ENCODE measurements at places on chromosomes 4 and X. TPM values are rescaled to one million over a fixed set of nuclear protein-coding genes. Genes with fewer than 3 reads are reported as not detected.

DNA sequence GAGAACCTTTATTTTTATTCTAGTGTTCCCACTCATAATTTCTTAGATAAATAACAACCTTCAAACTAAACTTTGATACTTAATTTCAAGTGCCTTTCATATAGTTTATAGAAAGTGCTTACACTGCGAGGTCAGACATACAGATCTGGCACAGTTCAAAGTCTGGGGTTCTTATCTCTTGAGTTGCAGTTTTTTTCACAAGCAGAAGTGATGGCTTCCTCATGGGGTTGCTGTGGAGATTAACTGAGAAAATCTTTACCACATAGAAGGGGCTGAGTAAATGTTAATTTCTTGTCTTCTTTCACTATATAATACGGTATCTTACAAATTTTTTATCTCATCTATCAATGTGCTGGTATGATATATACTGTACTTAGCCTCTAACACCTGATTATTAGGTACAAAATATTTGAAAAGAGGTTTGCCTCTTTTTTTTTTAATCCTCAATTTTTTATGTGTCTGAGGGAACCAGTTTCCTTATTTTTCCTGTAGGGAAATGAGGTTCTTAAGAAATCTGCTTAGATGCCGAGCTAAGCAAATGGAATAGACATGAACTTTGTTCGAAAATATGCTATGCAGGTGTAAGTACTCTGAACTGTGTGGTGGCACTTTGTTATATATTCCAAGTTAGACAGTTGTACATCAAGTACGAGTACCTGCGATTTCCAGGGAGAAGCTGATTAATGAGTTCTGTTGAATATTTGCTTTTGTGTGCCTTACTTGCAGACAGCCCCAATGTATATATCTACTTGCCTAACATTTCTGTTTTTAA is 3.3 kb downstream of the ING2 start:
- no peak overlapping the region for H3K4me3 ChIP-seq
- H3K27ac ChIP-seq = no peak overlapping the region
- H3K36me3 ChIP-seq = peaks cover 12% of the 10 kb centered on the region

DNA sequence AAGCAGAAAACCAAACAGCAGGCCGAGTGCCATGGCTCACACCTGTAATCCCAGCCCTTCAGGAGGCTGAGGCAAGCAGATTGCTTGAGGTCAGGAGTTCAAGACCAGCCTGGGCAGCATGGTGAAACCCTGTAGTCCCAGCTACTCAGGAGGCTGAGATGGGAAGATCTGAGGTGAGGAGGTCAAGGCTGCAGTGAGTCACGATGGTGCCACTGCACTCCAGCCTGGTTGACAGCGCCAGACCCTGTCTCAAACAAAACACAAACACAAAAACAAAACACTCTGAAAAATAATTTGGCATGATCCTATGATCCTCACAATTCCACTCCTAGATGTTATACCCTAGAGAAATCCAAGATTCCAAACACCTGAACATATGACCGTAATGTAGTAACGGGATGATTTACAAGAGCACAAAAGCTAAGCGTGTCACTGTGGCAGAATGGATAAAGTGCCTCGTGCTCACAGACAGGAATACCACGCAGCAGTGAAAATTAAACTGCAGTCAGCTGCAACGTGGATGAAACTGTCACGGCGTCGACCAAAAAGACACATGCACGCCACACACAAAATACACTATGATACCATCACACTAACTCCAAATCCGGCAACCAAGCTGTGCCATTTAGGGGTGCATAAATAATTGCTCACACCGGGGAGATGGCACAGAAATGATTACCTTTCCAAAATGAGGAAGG is 1.7 kb downstream of the NELFA start:
- H3K4me1 ChIP-seq = peaks cover 24% of the 10 kb centered on the region
- H3K4me3 ChIP-seq = peak overlapping the region; percentile 82
- no peaks in the 10 kb centered on the region for H3K27me3 ChIP-seq

DNA sequence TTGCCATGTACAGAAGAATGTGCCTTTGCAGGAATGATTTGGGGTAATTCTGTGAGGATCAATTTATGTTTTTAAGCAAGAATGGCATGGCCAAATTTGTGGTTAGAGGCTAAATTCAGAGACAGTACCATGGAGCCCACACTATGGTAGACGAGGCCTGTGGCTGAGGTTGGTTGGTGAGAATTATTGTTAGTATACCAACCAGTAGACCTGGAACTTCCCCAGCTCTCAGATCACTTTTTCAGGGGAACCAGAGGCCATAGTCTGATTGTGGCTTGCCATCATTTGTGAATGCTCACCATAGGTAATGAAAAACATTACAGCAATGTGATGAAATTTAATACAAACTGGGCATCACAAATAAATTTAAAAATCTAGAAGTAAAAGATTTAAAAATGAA is 56.3 kb downstream of the SHISA3 start:
- H3K27me3 ChIP-seq = no peaks in the 10 kb centered on the region
- no peak overlapping the region for H3K4me3 ChIP-seq
- H3K27ac ChIP-seq = no peak overlapping the region
- no peaks in the 10 kb centered on the region for H3K36me3 ChIP-seq
- H3K4me1 ChIP-seq = peaks cover under 1% of the 10 kb centered on the region

DNA sequence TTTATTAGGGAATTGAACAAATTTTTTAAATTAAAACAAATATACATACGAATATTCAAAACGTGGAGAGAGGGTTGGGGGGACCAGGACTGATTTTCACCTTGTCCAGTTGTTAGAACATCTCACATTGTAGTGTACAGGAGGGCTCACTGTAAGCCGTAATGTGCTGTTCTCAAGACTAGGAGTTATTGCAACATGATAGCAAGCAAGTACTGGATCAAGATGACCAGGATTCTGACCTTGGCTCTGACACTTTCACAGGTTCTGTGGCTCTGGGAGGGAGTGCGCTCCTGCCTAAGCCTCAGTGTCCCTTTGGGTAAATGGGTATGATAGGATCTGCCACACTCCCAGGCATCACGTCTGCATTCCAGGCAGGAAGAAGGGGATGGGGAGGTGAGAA is 59.0 kb downstream of the SORCS2 start:
- DNase-seq = no peak
- H3K27ac ChIP-seq = no peak overlapping the region
- H3K4me3 ChIP-seq = no peak overlapping the region
- peaks cover 24% of the 10 kb centered on the region for H3K4me1 ChIP-seq

DNA sequence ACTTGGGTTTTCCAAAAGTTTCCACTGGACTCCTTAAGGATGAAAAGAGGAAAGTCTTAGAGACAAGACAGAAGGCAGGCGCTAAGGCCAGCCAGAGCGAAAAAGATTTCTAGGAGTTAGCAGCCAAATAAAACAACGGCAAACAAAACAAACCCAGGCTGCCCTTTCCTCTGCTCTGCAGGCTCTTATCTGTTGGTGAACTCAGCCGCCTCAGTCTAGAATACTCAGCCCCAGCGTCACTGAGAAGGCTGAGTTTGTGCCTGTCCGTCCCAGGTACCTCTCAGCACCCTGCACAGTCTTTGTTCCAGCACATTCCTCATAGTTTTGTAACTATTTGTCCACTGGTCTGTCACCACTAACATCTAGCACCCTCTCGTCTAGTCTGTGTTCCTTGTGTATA is 75.6 kb upstream of the FAM9C start:
- H3K4me1 ChIP-seq = peaks cover 54% of the 10 kb centered on the region
- DNase-seq = no peak

GRCh38 chr4:158845311-158846041 is 76.7 kb downstream of the FNIP2 start:
- no peak for DNase-seq
- no peaks in the 10 kb centered on the region for H3K4me1 ChIP-seq
- no peak overlapping the region for H3K4me3 ChIP-seq
- no peaks in the 10 kb centered on the region for H3K27me3 ChIP-seq
- no peak overlapping the region for H3K27ac ChIP-seq

DNA sequence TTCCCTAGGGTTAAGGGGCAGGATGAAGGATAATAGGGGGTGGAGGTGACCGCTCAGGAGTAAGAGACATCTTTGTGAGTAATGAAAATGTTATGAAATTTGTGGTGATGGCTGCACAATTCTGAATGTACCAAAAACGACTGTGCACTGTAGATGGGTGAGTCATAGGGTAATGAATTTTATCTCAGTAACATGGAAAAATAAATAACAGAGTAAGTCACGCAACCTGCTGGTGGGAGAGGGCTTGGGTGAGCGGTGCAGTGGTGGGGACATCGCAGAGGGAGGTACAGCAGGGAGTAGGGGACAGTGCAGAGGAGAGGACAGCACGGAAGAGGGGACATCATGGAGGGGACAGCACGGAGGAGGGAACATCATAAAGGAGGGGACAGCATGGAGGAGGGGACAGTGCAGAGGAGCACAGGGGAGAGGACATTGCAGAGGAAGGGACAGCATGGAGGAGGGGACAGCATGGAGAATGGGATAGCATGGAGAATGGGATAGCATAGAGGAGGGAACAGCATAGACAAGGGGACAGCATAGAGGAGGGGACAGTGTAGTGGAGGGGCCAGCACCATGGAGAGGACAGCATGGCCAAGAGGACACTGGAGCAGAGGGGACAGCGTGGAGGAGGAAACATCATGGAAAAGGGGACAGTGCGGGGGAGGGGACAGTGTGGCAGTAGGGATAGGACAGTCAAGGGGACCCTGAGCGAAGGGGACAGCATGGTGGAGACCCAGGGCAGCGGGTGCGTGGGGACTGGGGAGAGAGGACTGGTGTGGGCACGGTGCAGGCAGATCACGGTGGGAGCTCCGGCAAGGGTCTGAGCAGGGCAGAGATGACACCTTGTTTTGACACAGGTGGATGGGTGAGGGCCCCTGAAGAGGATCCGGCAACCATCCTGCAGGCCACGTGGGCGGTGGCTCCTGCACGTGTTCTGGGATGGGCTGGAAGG is 68.5 kb upstream of the MXD4 start:
- no peaks in the 10 kb centered on the region for H3K27me3 ChIP-seq
- peak overlapping the region; percentile 88 for H3K27ac ChIP-seq
- peaks cover 17% of the 10 kb centered on the region for H3K4me1 ChIP-seq
- H3K36me3 ChIP-seq = peaks cover 7% of the 10 kb centered on the region

- H3K4me3 ChIP-seq = no peak overlapping the region
- no peaks in the 10 kb centered on the region for H3K27me3 ChIP-seq
- no peak for DNase-seq
- H3K36me3 ChIP-seq = no peaks in the 10 kb centered on the region
Observed at GRCh38 chrX:42530027-42530426, 247.9 kb downstream of the PPP1R2C start.

DNA sequence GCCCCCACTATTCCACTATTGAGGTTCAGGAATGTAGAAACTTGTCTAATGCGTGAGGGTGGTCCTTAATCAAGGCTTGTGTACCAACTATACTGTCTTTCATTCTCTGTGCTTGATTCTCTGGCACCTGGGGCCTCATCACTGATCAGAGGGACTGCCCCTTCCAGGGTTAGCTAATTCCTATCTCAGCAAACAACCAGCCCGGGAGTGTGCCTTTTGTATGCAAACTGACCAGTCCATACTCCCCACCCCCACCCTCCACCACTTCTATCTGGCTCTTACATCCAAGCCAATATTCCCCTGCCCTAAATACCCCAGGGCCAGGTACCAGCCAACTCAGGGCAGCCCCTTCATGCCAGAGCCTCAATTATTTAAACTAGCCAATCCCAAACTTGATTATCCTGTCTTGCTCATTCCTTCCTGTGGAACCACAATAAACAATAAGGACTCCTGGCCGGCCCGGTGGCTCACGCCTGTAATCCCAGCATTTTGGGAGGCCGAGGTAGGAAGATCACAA is 59.3 kb downstream of the FTHL17 start:
- H3K36me3 ChIP-seq = no peaks in the 10 kb centered on the region
- no peak overlapping the region for H3K4me3 ChIP-seq
- H3K4me1 ChIP-seq = no peaks in the 10 kb centered on the region
- peaks cover 2% of the 10 kb centered on the region for H3K27me3 ChIP-seq

DNA sequence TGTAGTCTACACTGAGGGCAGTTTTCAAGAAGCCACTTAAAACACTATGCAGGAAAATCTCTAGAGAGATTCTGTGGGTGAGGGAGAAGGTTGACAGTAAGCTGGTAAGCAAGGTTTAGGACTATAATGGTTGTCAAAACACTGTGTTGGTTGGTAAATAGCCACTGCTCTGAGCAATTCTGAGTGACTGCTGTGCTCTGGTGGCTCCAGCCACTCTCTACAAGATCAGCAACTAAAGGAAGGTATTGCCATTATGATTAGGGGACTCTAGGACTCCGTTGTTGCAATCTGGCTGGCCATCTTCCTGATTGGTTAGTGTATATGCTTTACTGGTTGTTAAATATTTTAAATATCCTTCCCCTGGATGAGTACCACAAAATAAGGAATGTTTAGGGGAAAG is 5.5 kb upstream of the FAM47E start:
- H3K27me3 ChIP-seq = peaks cover 53% of the 10 kb centered on the region
- no peaks in the 10 kb centered on the region for H3K36me3 ChIP-seq
- DNase-seq = no peak
- H3K4me1 ChIP-seq = peaks cover 2% of the 10 kb centered on the region

DNA sequence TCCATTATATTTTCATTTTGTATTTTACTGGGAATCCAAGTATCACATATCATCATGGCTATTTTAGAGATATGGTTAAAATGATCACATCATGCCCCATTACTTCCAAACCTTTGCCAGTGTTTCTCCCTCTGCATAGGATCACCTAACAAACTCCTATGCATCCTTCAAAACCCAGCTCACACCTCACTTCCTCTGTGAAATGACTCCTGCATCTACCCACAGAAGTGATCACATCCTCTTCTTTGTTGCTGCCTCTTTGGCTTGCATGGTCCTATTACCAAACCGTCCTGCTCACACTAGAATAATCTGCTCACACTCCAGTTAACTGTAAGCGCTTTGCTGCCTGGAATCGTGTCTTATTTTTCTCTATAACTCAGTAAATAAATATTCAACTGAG is 74.7 kb upstream of the C4orf50 start:
- no peaks in the 10 kb centered on the region for H3K4me1 ChIP-seq

DNA sequence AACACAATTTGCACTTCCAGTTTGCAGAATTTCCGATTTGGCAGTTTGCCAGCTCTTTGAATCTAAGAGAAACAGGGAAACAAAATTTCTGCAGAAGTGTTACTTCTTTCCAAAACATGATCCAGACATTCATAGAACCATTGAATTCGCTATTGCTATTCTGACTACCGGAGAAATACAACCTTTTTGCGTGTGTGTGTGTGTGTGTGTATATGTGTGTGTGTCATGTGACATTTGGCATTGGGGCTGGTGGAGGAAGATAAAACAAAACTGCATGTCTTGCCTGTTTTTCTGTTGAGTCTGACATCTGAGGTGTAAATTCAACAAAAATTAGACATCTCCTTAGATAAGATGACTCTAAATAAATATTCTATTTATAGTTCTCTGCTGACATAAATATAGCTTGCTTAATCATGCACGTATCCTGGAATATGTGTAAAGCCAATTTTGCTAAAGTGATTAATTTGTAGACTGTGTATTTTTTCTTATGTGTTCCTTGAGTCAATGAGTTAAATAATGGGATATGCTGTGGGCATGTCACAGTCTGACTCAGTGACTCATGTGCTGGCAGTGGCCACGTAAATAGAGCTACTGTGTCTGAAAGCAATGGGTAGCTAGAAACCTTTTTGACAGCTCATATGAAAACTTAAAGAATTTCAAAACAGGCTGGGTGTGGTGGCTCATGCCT is 98.9 kb downstream of the HPGD start:
- no peaks in the 10 kb centered on the region for H3K36me3 ChIP-seq
- peaks cover 19% of the 10 kb centered on the region for H3K4me1 ChIP-seq
- H3K27ac ChIP-seq = no peak overlapping the region
- no peak for DNase-seq
- no peak overlapping the region for H3K4me3 ChIP-seq

Gene CFAP99
- total RNA-seq = not detected

Gene STAP1
- total RNA-seq = not detected

Gene CXCL1
- 1.0 TPM for total RNA-seq

Gene ZNF732
- 1.1 TPM for total RNA-seq

Gene GAGE12E
- not detected for total RNA-seq

Gene RPS6KA3
- total RNA-seq = 18.8 TPM

Gene ZFP42
- 0.51 TPM for total RNA-seq

Gene DLG3
- 13.1 TPM for total RNA-seq

Measured in chondrocyte (in vitro differentiated cells).